Glomerular endothelial cell (primary cell): ENCODE measurements at places on chromosomes 3 and 15. TPM values are rescaled to one million over a fixed set of nuclear protein-coding genes. Genes with fewer than 3 reads are reported as not detected.

DNA sequence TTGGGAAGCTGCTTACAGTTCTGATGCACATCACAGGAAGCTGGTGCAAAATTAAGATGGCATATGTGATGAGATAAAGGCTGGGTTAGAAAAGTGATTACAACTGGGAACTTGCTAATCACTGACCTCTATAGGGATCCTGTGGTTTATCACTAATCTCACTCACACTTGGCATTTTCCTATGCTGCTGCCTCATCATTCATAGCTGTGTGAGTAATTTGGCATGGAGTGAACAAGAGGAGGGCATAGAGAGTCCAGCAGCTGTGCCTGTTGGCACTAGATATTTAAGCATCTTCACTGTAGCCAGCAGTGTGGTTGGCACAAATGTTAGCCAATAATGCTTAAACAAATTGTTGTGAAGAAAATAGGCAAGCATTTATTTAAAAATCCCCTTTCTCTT is 217.7 kb upstream of the CGNL1 start:
- no peak for DNase-seq

DNA sequence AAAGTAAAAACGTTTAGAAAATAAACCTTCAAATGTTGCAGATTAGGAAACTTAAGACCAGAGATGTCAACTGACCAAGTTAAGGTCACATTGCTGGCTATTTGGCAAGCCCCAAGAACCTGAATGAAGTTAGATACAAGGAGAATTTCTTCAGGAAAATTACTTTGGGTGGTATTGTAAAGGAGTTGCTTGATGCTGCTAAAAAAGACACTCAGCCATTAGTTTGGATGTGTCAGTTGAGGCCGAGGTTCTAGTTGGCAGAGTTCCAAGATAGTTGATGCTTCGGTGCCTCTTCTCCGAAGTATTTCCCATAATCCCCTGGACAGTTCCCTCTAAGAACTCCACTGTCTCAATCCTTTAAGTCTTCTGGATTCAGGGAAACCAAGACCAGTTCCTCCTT is 24.3 kb downstream of the SIAH2 start:
- DNase-seq, result no peak

- no peak for DNase-seq
These were observed 5.1 kb downstream of the RAB43 start for GRCh38 chr3:129116482-129116946.

GRCh38 chr3:150414959-150415358 is 6.9 kb downstream of the TSC22D2 start:
- DNase-seq, result no peak

DNA sequence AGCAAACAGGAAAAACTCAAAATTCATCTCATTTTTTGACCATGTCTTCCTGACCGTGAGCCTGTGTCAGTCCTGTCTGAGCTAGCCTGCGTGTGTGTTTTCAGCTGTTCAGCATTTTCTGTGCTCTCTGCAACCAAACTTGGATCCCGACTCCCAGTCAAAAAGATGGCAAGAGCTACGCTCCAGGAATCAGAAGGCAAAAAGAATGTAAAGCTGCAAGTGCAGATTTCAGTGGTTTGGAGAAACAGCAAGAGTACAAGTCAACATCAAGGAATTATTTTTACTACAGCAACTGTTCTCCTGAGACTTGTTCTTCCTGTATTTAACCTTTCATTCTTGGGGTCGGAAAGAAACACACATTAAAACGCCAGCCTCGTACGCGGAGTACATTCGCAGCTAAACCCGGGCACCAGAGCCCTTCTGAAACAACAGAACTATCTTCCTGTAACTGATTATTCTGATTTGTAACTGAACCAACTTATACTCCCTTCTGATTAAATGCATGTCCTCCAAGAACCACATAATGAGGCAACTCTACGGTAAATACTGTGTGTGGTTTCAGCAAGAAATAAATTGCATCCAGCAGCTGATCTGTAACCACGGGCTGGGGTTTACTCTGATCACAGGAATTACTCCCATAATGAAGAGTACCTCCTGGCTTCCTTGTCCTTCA is 107.4 kb downstream of the LRIG1 start:
- no peak for DNase-seq

DNA sequence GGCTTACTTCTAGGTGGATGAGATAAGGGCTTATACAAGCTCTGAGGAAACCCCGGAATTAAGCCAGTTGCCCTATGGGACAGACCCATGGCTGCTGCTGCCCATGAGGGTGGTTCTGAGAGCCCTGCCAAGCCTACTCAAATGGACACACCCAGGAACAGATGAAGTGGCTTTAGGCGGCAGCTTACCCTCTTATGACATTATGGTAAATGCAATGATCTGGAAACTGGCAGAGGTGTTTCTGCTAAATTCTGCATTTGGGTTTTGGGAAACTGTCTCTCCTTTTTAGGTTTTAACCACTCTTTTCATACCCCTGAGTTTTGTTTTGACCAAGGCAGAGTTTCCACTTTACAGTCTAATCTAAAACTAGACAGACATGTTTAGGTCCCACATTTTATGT is 9.0 kb upstream of the ZBED2 start:
- DNase-seq, result no peak

DNA sequence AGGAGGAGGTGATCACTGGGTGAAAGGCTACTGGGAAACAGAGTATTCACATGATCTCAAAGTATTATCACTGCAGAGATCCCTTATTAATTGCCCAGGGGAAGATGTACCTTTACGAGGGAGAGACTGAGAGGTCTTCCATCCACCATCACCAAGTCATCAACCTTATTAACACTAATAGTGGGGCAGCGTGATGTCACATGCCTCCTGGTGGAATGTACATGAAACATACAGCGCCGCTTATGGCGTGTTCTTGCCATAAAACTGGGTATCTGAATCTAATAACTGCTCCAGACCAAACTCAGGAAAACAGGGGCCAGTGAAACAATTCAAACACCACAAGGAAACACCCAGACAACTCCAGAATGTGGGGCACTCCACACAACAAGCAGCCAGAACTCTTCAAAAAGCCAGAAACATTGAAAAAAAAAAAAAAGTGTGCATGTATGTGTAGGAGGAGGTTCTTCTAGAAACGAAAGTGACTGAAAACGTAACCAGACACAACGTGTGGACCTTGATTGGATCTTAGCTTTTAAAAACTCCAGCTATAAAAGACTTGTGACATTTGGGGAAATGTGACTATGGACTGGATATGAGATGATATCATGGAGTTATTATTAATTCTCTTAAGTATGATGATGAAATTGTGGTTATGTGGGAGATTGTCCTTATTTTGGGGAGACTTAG is 4.6 kb downstream of the STIMATE start:
- no peak for DNase-seq

GRCh38 chr3:10703875-10704274 is 112.2 kb upstream of the SLC6A11 start:
- no peak for DNase-seq

DNA sequence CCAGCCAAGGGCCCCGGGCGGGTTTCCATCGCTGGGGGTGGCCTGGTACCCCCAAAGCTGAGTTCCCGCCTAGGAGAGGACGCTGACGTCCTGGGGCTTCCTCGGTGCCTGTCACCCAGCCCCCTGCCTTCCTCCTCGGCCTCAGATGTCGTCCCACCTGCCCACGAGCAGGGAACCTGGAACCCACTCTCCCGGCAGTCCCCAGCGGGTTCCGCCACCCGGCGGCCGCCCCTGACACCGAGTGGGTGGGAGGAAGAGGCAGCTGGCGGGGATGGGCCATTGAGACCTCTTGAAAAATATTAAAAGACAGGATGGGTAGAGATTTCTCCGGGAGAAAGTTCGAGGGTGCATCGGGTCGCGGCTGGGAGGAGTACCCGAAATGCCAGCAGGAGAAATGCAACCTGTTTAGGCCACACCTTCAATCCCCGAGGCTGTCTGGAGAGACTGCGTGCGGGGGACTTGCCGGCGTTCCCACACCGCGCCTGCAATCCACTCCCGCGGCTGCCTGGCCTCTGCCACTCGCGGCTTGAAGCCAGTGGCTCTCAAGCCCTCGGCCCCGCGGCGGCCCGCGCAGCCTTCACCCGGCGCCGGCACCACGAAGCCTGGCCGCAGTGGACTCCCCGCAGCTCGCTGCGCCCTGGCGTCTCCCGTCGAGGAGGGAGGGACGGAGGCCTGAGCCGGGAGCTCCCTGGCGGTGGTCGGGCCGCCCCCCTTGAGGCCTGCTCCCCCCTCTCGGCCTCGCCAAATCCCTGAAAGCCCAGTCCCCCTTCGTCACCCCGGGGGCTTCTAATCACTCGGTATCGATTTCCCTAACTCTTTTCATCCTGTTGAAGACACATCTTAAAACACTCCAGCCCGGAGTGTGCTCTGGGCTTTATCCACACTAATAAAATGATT is 8.6 kb upstream of the NR2F2 start:
- no peak for DNase-seq

DNA sequence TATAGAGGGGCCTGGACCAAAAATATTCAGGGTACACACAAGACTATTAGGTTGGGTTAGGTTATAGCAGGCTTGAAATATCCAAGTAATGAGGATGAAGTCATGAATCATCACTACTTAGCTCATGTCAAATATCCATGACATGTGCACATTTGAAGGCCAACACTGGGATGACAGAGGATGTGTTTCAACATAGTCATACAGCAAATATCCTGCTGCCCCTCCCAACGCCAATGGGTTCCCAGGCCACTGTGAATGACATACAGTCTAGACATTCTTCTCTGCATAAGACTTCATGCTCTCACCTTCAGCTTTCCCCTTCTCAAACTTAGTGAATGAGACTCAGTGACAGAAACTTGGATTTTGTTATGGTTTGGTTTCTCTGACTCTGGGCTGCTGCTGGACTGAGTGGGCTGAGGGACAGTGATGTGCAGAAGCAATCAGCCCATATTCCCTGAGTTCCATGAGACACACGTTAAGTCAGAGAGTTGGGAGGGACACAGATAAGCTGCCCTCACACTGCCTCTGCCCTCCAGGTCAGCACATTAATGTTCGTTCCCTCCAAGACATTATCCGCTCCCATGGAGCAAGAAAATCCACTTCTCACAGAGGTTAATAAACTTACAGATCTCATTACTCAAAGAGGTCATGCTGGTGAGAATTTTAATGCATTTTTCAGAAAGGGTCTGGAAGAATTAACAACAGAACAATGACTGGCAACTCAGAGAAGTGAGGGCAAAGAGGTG is 15.4 kb downstream of the HOMER2 start:
- no peak for DNase-seq

DNA sequence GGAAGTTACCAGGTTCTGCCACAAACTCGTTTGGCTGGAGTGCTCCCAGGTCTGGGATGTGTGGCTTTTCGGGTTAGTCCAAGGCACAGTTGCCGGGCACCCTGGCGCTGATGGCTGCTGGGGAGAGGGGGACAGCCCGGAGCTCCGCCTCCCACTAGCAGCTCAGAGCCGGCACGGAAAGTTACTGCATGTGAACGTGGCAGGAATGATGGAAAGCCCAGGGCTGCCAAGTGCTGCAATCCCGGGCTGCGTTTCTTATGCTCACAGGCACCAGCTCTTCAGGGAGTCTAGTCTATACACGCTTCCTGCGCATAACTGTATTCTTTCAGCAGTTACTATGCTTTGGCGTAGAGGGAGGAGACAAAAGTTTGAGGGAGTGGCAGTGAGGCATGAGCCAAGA is 141.8 kb upstream of the ICE2 start:
- no peak for DNase-seq

DNA sequence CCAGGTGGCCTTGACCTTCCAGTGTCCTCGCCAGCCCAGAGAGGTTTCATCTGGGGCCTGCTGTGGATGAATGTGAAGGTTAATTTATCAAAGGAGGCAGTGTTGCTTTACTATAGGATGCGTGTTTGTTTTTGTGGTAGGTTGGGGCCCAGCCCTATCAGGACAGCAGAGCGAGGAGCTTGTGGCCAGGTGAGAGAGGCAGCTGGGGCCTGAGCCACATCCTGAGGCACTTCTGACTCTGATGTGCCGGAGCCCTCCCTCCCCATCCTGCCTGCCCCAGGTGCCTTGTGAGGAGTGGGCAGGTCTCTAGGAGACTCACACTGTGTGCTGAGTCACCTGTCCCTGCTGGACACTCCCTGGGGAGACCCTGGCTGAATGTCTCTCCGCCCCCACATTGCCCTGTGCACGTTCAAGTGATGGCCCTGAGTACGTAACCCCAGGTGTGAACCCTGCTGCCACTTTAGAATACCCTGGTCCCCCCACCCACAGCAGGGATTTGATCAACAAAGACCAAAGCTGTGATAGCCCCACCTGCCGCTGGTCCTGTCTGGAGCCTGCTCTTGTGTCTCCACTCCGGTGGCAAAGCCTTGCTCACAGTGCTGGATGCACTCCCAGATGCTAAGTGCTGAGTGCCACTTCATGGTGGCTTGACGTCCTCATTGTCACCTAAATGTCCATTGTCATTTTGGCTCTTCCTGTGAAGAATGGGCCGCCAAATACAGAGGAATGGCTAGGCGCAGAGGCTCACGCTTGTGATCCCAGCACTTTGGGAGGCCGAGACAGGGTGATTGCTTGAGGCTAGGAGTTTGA is 16.0 kb downstream of the FBLN2 start:
- no peak for DNase-seq

DNA sequence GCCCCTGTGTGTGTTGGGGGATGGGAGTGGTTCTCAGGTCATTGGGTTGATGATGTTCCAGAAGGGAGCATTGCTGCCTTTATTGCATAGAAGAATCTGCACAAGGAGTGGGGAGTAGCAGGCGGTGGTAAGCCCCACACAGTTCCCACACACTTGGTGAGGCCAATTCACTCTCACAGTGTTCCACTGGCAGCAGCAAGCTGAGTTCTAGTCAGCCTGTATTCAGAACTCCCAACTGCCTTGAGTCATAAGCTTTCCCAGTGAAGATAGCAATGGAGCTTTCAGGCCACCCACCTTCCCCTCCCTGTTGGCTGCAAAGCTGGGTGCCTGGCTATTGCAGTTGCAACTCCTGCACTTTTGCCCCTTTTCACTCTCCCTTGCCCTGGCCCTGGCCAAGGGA is 181.1 kb upstream of the RBMS3 start:
- DNase-seq, result no peak

GRCh38 chr15:58726867-58727266 is 22.6 kb downstream of the ADAM10 start:
- no peak for DNase-seq

GRCh38 chr3:112629425-112629824 is 11.5 kb downstream of the CCDC80 start:
- no peak for DNase-seq

DNA sequence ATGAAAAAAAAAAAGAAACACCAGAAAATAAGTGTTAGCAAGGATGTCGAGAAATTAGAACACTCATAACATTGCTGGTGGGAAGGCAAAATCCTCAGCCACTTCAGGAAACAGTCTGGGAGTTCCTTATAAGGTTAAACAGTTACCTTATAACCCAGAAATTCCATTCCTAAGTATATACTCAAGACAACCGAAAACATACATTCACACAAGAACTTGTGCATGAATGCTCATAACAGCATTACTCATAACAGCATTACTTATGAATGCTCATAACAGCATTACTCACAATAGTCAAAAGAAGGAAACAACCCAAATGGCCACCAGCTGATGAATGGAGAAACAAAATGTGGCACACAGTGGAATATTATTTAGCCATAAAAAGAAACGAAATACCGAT is 34.8 kb upstream of the DCP1A start:
- no peak for DNase-seq

The CCDC191 gene
- 1.5 and 4.8 TPM in 2 replicates for total RNA-seq

The UCN2 gene
- 0.24 and 1.2 TPM in 2 replicates for total RNA-seq

The DNAJC13 gene
- 40.8 and 49.9 TPM in 2 replicates for total RNA-seq

The TGM4 gene
- not detected in 2 replicates for total RNA-seq

The CLDN18 gene
- not detected in 2 replicates for total RNA-seq

The LSAMP gene
- total RNA-seq, result 2.1 and 12.9 TPM in 2 replicates

The NIPA2 gene
- total RNA-seq, result 72.9 and 81.5 TPM in 2 replicates
